ENCODE measurements at places on chromosomes 1 and 21. TPM values are rescaled to one million over a fixed set of nuclear protein-coding genes. Genes with fewer than 3 reads are reported as not detected.

SPRR2G gene
- not detected for total RNA-seq

F5 gene
- 0.69 TPM for total RNA-seq

MYOM3 gene
- 3.4 TPM for total RNA-seq

MEX3A gene
- 0.66 TPM for total RNA-seq

OR2M7 gene
- not detected for total RNA-seq

ZBTB37 gene
- total RNA-seq, result 13.2 TPM

CRYBG2 gene
- total RNA-seq, result 27.7 TPM

VASH2 gene
- total RNA-seq, result 0.25 TPM

XCL2 gene
- 0.58 TPM for total RNA-seq

C1orf56 gene
- 1.3 TPM for total RNA-seq

SEMA6C gene
- total RNA-seq, result 1.9 TPM

S100A1 gene
- total RNA-seq, result 0.20 TPM

DNA sequence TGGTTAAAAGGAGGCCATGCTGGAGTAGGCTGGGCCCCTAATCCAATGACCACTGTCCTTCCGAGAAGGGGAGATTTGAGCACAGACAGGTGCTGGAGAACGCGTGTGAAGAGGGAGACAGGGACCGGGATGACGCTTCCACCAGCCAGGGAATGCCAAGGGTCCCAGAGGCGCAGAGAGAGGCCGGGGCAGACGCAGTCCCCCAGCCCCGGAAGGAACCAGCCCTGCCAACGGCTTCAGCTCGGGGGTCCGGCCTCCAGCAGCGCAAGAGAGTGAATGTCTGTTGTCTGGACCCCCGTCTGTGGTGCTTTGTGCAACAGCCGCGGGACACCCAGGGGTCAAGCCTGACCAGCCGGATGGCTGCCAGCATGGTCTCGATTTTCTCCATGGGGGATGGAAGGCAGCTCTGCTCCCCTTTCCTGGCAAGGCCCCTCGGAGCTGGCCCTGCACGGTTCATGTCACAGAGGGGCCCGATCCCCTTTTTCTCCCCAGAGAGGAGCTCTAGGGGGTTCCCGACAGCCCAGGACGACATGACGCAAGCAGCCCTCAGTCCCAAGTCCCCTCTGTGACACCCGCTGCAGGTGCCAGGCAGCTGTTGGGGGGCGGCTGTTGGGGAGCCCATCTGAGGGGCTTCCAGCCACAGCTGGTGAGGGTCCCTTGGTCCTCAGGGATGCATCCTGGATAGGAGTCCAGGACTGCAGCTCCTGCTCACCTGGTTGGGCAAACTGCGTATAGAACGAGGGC is 73.5 kb downstream of the SIK1 start:
- no peak for DNase-seq

- DNase-seq, result no peak
These were observed 44.5 kb downstream of the TIAM1 start for GRCh38 chr21:31299291-31300147.

GRCh38 chr1:11691302-11691914 is at the start of gene DRAXIN:
TSS of gene DRAXIN (plus strand) at chr1:11691710. CDS start at chr1:11706259, 14,549 bp downstream.
- DNase-seq, result no peak

DNA sequence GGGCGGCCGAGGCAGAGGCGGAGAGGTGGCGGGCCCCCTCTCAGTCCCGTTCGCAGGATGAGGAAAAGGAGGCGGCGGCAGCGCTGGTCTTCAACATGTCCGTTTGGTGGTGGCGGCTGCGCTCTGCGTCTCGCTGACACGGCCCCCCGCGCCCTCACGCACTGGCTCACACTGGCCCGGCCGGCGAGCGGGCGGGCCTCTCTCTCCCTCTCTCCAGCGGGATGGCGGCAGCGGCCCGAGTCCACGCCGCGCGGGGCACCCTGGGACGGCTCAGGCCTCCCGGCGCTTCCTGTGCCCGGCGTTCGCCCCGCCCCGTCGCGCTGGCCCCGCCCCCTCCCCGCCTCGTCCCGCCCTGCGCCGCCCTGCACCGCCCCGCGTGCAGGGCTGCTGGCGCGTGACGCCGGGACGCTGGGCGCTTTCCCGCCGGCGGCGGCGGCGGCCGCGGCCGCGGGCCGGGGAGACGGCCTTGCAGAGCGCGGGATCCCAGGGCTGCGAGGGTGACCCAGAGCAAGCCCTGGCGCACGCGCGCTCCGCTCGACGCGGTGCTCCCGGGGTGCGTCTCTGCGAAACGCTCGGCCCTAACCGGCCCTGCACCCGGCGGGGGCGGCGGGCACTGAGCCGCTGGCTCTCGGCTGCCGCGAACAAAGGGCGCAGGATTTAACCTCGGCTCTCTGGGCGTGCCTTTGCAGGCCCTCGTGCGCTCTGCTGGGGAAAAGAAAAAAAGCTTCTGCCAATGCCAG is at the start of gene SCAF4:
Gene SCAF4 (minus strand): TSS at position 262 of the 740 bp plus-strand sequence. CDS start 426 bp downstream, outside the sequence.
- peak; percentile 93 for DNase-seq

- no peak for DNase-seq
These were observed 94.9 kb downstream of the ZNF644 start for GRCh38 chr1:90926971-90927370.

DNA sequence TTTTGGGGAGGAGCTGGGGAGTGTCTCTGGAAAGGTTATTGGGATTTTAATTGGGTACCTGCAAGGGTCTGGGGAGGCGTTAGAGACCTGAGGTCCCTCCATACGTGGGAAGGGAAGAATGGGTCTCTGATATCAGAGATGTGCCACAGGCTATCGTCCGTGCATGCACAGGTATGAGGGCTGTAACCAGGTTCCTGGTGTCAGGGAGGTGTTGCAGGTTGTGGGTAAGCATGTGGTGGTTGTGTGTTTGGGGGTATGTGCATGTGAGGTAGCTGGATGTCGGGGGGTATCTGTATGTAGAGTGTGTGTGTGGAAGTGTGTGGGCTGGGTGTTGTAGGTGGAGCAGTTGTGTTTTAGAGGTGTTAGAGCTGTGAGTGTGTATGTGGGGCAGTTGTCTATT is 8.3 kb downstream of the AHDC1 start:
- no peak for DNase-seq

- DNase-seq, result no peak
These were observed at the start of gene LCE1F for GRCh38 chr1:152774875-152775274. TSS of gene LCE1F (plus strand) at chr1:152775140. CDS start at chr1:152776372, 1,232 bp downstream.

GRCh38 chr1:215421744-215422143 is 145.4 kb upstream of the KCTD3 start:
- no peak for DNase-seq

DNA sequence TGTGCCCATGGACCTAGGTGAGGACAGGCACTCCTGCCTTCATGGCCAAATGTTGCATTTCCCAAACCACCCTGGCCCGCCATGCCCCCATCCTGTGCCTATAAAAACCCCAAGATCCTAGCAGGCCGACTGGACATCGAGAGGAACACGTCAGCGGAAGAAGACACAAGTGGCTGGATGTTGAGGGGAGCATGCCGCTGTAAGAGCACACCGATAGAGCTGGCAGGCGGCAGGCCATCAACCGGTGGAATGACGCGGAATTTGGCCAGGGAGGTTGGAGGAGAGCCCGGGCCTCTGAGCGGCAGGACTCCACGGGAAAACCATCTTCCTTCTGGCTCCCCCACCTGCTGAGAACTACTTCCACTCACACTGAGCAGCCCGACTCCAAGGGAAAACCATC is 361.1 kb upstream of the TMPRSS15 start:
- no peak for DNase-seq

GRCh38 chr1:4573526-4573925 is 80.9 kb upstream of the AJAP1 start:
- no peak for DNase-seq

DNA sequence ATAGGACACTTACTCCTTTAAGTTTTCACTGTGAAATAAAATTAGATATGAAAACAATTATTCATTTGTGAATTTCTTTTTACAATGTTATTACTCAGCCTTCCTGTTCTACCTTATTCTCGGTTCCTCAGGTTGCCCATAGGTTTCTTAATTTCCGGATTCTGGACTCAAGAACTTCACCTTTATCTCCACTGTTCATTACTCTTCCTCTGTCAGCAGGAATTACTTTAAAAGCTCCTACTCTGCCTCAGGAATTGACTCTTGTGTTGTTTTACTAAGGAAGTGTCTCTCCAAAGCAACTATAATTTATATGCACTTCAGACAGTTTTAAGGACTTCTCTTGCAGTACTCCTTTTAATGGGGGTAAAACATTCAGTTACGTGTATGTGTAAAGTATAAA is 123.8 kb downstream of the OSBPL9 start:
- no peak for DNase-seq

GRCh38 chr1:205769641-205770365 is 5.5 kb downstream of the RAB29 start:
- no peak for DNase-seq

GRCh38 chr1:25703671-25704266 is 87.2 kb downstream of the MAN1C1 start:
- DNase-seq, result no peak

GRCh38 chr1:225453797-225454648 is 26.2 kb upstream of the LBR start:
- no peak for DNase-seq

GRCh38 chr1:20380616-20381035 is 90.0 kb downstream of the VWA5B1 start:
- DNase-seq, result no peak

DNA sequence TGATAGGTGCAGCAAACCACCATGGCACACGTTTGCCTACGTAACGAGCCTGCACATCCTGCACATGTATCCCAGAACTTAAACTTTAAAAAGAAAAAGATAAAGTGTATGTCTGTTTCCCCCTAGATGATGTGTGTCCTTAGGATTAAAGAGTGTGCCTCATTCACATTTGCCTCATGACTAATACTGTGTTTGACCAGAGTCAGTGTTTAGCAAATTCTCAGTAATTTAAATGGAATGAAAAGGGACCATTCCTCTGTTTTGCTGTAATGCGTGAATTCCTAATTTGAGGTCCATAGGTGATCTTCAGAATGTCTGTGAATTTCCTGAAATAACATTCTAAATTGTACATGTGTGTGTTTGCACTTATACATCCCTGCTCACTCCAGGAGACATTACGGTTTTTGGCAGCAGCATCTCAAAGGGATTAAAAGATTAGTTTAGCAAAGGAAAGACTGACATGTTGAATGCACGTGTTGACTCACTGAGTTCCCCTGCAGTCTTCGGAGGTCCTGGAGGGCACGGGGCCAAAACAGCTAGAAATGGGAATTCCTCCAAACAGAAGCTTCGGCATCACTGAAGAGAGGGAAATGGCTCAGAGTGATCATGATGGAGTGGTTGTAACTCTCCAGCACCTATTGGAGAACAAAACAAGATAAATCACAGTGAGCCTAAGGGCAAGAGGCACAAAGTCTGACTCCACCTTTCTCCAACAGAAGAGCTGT is 19.1 kb upstream of the SLC35F3 start:
- no peak for DNase-seq

GRCh38 chr1:204921855-204922516 is 51.3 kb downstream of the NFASC start:
- DNase-seq, result no peak

DNA sequence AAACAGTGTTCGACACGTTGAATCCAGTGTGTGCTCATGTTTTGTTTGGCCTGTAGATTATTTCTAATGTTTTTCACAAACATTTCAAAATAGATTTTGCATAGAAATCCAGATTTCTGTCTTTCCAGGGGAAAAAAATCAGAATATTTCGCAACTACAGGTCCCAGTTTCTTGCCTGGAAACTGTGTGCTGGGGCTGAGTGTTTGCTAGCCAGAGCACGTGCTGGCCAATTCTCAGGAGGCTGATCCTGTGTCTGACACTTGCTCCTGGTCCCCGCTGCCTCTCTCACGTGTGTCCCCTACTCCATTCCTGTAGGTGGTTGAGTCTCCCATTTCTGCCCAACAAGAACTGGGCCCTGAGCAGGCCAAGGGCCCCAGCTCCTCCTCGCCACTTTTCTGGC is 2.4 kb downstream of the MAB21L3 start:
- no peak for DNase-seq

DNA sequence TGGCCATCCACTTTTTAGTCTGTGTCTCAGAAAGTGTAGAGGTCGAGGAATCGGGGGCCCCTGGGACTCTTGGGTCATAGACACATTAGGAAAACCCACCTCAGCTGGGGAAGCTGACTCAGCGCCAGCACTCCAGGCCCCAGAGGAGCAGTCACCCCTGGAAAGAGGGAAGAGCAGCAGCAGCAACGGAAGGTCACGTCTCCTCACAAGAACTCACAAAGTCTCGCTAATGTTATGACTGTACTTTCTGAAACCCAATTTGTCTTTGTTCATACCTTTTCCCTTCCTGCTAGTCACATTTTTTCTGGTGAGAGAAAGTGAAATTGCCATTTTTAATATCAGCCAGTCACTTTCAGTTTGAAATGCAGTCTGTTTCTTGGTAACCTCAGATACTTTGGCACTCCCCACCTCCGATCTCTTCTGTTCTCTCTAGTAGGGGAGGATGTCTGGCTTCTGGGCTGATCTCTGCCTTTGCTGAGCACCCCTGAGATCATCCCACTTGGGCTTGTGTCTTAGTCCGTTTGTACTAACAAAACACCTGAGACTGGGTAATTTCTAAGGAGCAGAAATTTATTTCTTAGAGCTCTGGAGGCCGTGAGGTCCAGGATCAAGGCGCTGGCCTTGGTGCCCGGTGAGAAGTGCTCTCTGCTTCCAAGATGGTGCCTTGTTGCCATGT is 6.0 kb upstream of the NLRP3 start:
- DNase-seq, result no peak

GRCh38 chr1:101187297-101187696 is 49.5 kb upstream of the S1PR1 start:
- no peak for DNase-seq

DNA sequence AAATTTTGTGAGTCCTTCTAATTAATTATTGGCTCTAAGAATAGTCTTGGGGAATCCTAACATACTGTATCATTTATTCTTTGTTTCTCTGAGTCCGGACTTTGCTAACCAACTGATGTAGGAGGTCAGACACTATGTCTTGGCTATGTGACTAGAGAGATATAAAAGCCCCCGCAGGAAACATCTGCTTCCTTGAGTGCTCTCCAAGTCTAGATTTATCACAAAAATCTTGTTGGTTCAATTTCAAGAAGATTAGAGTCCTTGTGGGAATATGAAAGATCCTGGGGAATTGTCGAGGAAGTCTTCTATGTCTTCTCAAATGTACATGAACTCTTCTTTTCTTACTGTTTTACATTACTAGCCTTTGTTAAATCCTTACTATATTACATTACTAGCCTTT is 1712.5 kb downstream of the NCAM2 start:
- DNase-seq, result no peak

GRCh38 chr21:28423521-28424190 is 569.0 kb downstream of the LTN1 start:
- no peak for DNase-seq

DNA sequence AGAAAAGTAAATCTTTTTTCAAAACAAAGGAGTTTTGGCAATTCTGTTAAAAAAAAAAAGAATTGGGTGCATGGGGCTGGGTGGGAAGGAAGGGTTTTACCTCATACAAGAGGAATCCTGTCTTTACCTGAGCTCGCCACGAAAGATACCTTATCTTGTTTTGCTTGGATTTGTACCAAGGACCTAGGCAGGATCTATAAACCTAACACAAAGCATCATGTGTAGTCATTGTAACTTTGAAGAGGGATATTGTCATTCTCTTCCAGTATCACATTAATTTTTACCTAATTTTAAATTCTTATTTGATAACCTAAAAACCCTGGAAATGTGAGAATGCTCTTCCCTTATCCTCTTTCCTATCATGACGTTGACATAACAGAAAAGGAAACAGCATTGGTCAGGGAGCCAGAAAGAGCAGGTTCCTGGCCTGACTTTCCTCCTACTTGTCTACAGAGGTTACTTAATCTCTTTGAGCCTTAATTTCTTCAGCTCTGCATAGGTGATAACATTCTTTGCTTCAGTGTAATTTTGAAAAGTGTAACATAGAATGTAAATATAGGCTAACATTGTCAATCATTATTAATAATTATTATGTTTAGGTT is 4.0 kb upstream of the LAMC1 start:
- no peak for DNase-seq

GRCh38 chr1:3101124-3101939 is 32.3 kb downstream of the PRDM16 start:
- DNase-seq, result no peak

GRCh38 chr1:23809751-23810171 is 9.2 kb upstream of the GALE start:
- DNase-seq, result peak; percentile 91
